ENCODE measurements at places on chromosomes 7 and 10. TPM values are rescaled to one million over a fixed set of nuclear protein-coding genes. Genes with fewer than 3 reads are reported as not detected.

- H3K27ac ChIP-seq: no peak overlapping the region
- DNase-seq: no peak
- no peaks in the 10 kb centered on the region for H3K36me3 ChIP-seq
These were observed 6.1 kb upstream of the GRK5 start for GRCh38 chr10:119201233-119201632.

The PALD1 gene
- total RNA-seq: 33.1 TPM

The NYAP1 gene
- 6.7 TPM for total RNA-seq

The RARRES2 gene
- 2.1 TPM for total RNA-seq

The SDHAF3 gene
- total RNA-seq: 25.0 TPM

GRCh38 chr7:70545214-70545613, 586.7 kb upstream of the GALNT17 start:
- DNase-seq: no peak
- H3K36me3 ChIP-seq: no peaks in the 10 kb centered on the region
- H3K27me3 ChIP-seq: no peaks in the 10 kb centered on the region
- no peak overlapping the region for H3K27ac ChIP-seq

The ENTPD1 gene
- total RNA-seq: 0.37 TPM

The LSM5 gene
- 81.0 TPM for total RNA-seq

DNA sequence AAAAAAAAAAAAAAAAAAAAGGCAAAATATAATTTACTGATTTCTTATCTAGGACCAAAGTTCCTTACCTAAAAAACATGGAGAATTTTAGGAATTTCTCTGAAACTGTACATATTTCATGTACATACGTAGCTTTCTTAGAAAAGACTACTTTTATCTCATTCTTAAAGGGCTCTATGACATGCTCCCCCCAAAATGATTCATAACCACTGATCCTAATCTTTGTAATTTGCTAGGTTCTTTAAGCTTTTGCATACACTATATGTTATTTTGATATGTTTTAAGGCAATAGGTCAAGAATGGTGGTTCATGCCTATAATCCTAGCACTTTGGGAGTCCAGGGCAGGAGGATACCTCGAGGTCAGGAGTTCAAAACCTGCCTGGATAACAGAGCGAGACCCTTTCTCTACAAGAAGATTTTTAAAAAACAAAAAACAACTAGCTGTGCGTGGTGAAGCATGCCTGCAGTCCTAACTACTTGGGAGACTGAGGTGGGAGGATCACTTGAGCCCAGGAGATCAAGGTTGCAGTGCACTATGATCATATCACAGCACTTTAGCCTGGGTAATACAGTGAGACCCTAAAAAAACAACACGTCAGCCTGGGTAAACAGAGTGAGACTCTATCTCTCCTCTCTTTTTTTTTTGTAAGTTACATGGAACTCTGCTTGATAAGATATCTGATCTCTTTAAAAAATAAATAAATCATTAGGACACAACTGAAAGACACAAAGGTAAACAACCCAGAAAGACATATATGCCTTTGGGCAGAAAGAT, 54.8 kb downstream of the ATAD1 start:
- no peak for DNase-seq
- H3K4me1 ChIP-seq: peaks cover 26% of the 10 kb centered on the region
- no peak overlapping the region for H3K27ac ChIP-seq
- no peak overlapping the region for H3K4me3 ChIP-seq
